Motor neuron (in vitro differentiated cells): ENCODE measurements at places on chromosomes 5 and 9. TPM values are rescaled to one million over a fixed set of nuclear protein-coding genes. Genes with fewer than 3 reads are reported as not detected.

DNA sequence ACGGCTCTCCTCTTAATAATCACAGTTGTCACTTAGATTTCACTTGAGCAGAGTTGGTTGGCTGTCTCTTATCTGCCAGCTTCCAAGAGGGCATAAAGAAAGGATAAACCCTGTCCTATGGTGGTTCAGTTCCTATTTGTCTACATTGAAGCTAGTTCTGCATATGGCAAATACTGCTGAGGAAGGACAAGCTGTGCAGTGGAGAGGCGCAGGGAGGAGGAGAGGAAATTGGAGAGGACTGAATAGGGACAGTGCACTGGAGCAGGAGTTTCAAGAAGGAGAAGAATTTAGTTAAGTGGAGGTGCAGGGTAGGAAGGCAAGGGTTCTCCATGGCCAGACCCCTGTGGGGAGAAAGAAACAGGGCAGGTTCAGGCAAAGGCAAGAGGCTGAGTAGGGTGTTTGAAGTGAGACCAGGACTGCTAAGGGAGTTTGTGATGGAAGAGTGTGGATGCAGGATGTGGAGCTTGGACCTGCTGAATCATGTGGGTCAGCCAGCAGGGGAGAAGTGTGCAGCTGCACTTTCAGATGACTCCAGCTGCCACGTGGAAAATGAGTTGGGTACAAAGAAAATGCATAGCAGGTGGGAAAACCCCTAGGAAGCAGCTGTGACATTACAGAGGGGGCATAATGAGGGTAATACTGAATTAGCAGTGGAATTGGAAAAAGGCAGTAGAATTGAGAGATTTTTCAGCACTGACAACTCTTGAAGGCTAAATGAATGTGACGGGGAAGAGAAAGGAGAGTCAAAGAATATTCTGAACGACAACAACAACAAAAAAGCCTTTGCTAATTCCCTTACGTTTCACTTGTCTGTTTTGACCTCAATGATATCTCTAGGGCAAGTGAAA lies 66.8 kb downstream of the MAMDC2 start:
- peak; percentile 15 for ATAC-seq

DNA sequence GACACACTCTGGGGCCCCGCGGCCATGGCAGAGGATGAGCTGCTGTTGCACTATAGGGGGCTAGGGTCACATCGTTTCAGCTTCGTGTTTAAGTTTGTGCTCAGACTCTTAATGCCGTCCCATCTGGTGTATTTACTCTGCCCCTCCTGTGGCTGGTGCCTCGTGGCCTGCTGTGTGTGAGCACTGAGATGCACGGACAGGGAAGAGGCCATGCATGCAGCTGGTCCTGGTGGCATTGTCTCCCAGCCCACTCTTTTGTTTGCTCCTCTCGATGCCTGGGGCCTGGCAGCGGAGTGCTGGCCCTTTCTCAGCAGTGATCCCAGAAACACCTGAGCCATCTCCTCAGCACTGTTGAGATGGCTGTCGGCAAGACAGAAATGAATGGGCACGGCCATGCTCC lies 30.0 kb upstream of the PHF2 start:
- ATAC-seq: no peak

- ATAC-seq: no peak
Observed at GRCh38 chr9:122216798-122217418, 11.8 kb downstream of the LHX6 start.

- ATAC-seq: peak; percentile 81
Observed at GRCh38 chr5:94544031-94544650, 74.3 kb downstream of the KIAA0825 start.

GRCh38 chr5:141032626-141033025 lies 18.5 kb upstream of the PCDHB1 start:
- no peak for ATAC-seq

- no peak for ATAC-seq
Observed at GRCh38 chr9:4320021-4320420, 20.2 kb upstream of the GLIS3 start.

DNA sequence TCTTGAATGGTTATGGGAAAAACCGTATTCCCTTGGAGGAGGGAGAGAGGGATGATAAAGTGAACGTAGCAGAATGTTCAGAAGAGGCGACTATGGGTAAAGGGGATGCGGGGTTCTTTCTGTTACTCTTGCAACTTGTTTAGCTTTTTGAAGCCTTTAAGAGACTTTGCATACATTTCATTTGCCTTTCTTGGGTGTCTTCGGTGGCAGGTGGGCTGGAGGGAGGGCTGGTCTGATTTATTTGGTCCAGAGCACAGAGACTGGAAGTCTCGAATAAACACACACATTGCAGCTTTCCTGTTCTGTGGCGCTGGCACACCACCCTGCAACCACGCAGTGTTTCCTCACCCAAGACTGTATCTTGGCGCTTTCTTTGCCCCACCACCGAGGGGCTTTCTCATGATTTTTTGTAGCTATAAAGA lies 23.2 kb downstream of the TTF1 start:
- no peak for ATAC-seq

- no peak for ATAC-seq
Observed at GRCh38 chr5:168356592-168356991, 65.1 kb downstream of the WWC1 start.

DNA sequence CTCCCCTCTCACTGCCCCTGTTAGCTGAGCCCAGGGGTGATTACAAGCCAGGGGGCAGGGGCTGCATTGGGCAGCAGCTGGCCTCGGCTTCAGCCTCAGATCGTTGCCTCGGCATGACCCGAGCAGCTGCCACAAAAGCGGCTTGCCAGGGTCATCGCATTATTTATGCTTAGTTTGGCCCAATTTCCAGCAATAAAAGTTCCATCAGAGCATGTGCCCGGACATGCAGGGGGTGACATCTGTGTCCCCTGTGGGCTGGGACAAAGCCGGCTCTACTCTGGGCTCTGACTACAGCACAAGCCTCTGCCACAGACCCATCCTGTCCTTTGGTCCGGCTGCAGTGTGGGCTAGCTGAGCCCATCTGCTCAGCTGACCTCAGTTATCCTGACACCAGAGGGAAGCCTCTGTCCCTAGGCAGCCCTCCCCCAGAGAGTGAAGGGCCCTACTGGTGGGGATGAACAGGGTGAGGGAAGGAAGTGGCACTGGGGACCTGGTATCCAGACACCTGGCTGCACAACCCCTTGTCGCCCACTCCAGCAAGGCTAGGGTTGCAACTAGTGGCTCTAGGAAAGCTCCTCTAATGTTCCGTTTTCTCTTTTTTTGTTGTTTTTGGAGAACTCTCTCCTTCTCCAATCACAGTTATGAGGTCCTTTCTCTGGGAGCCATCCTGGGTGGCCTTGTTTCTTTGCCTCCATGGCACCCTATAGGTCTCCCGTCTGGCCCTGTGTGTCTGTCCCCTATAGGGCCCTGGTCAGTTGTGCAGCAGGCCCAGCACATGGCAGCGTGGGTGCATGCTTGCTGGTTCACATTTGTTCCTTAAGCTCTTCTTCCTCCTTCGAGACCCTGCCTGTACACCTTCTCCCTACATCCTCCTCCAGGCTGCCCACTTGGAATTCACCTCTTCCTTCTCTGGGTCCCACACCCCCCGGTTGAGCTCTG lies 13.3 kb upstream of the GADD45G start:
- peak; percentile 44 for ATAC-seq

- no peak for ATAC-seq
Observed at GRCh38 chr9:16136961-16137360, 584.1 kb downstream of the CCDC171 start.

DNA sequence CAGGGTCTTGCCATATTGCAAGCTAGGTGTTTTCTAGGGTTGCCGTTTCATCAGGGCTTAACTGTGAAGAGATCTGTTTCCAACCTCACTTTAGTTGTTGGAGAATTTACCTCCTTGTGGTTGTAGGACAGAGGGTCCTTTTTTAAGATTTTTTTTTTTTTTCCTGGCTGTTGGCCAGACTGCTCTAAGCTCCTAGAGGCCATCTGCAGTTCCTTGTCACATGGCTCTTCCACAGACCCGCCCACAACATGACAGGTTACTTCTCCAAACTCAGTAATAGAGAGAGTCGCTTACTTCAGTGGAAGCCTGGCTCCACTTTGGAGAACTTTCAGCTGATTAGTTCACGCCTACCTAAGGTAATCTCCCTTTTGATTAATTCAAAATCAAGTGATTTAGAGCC lies 543.7 kb downstream of the DMRTA1 start:
- no peak for ATAC-seq

DNA sequence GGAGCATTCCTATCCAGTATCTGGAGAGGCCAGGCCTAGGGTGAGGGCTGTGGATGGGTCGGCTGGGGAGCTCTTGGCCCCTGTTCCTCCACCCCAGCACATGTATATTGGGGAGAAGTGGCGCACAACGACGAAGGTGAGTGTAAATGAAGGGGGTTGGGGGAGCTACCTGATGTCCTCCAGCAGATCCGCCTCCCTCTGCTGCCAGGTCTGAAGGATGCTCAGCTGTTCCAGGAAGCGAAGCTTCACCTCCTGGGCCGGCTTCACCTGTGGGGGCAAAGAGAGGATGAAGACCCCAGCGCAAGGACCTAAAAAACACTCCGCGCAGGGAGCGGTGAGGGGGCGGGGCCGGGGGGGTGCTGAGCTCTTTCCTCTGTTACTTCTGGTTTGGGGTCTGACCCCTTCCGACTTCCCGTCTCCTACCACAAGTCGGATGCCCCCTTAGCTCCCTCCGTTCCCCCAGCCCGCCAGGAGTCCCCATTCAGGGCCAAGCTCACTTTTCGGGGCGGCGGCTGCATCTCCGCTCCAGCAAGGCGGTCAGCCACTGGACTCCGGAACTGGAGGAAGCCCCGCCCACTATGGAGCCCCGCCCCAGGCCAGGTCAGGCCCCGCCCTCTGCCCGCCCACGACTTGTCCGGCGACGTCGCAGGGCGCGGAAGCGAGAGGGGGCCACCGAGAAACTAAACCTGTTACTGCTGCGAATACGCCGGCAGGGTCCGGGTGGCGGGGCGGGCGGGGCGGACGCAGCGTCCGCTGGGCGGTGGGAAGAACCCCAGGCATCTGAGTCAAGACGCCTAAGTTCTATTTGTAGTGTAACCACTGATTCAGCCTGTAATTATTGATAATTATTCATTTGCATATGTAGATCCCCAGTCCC lies at the start of gene FCHSD1:
TSS of gene FCHSD1 (minus strand) at position 568 of the 877 bp plus-strand sequence. CDS start at position 518, 50 bp downstream.
- ATAC-seq: peak; percentile 88

DNA sequence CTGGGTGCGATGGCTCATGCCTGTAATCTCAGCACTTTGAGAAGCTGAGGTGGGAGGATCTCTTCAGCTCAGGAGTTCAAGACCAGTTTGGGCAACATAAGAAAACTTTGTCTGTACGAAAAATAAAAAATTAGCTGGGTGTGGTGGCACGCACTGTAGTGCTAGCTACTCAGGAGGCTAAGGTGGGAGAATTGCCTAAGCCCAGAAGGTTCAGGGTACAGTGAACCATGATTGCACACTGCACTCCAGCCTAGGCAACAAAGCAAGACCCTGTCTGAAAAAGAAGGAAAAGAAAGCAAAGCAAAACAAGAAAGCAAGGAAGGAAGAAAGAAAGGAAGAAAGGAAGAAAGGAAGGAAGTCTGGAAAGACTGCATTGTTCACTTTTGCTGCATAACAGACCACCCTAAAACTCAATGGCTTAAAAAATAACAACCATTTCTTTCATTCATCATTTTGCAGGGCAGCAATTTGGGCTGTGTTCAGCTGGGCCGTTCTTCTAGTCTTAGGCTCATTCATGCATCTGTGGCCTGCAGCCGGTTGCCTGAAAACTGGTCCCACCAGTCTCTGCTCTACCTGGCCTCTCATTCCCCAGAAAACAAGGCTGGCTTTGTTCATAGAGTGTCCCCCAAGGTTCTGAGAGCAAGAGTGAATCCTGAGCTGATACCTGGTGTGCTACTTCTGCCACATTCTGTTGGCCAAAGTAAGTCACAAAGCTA lies 82.4 kb upstream of the MIER3 start:
- no peak for ATAC-seq

DNA sequence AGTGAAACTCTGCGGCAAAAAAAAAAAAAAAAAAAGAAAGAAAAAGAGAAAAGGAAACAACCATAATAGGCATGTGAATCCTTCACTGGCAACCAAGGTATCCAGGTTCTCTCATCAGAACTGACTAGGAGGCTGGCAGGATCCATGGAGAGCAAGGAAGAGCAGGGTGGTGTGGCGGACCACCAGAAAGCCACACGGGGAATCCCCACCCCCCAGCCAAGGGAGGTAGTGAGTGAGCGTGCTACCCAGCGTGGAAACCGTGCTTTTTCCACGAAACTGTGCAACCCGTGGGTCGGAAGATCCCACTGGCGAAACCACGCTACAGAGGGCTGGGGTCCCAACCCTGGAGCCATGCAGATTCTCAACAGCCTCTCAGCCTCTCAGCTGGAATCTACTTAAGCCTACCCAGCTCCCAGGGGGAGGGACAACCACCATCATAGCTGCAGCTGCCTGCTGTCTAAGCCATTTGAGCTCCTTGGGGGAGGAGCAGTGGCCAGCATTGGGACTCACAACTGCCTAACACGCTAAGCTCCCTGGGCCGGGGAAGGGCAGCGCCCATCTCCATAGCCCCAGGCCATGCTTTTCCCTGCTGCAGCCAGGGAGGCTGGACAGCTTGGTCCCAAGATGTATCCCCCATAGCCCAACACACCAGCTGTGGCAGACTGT lies 91.6 kb downstream of the PRELID2 start:
- ATAC-seq: no peak

BASP1 gene
- 228 and 308 TPM in 2 replicates for total RNA-seq

TSPAN17 gene
- total RNA-seq: 56.9 and 62.7 TPM in 2 replicates

NDFIP1 gene
- total RNA-seq: 68.1 and 71.1 TPM in 2 replicates

GLRA1 gene
- total RNA-seq: 8.6 and 13.2 TPM in 2 replicates

PTPN3 gene
- 11.5 and 12.6 TPM in 2 replicates for total RNA-seq

GKAP1 gene
- 16.7 and 16.8 TPM in 2 replicates for total RNA-seq

LHX3 gene
- total RNA-seq: 3.8 TPM in 2 replicates

SEMA5A gene
- total RNA-seq: 0.78 and 1.1 TPM in 2 replicates

SLC34A1 gene
- total RNA-seq: 0.22 and 0.56 TPM in 2 replicates

GDNF gene
- total RNA-seq: 0.78 and 1.8 TPM in 2 replicates

GALT gene
- 21.8 and 25.4 TPM in 2 replicates for total RNA-seq

INSL4 gene
- total RNA-seq: 0.41 and 0.42 TPM in 2 replicates

QRFP gene
- total RNA-seq: 0.27 and 0.56 TPM in 2 replicates

TNFSF8 gene
- total RNA-seq: 1.1 TPM in 1 of 2 replicates, not detected in the other
